ENCODE measurements at places on chromosomes 13 and 19.

DNA sequence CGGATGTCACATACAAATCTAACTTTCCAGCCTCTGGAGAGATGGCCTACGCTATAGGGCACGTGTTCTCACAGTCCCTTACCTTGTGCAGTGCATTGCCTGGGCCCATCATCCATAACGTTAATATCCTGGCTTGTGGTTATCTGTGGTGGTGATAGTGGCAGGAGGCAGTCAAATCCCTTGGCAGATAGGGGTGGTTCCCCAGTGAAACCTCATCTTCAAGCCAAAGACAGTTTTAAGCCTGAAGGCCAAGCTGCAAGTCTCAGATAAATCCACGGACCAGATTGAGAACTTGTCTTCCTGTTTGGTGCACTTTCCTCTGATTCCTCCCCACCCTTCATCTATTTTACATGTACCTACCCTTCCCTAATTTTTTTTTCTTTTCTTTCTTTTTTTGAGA is 4.3 kb upstream of the FBXO17 start:
- DNase-seq: no peak

DNA sequence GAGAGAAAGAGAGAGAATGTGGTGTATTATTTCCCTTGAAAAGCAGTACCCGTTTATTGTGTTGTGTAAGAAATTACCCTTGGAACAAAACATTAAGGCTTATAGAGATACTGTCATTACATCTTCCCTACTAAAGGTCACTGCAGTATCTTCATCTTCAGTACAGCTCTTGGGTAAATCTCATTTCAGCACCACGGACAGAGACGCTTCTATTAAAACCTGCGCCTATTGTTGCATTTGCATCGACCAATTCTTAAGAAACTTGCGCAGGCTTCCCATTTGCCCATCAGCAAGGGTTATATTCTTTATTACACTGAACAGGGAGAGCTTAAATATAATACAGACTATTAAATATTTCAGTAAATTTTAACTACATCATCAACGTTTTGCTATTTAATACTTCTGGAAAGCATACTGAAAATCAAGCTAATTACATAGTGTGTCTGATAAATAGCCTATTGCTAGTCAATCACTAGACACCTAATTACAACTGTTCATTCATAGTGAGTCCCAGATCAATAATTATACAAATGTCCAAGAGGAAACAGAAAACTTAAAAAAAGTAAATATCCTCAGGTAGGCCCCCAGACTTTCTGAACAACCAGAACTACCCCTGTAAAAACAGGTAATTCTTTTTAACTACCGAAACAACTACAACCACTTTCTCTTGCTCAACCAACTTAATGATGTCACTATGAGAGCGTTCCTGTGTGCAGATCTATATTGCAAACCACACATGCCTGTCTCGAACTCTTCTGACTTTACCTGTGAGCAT is 350.6 kb downstream of the LIG4 start:
- DNase-seq: no peak

- peak; percentile 56 for DNase-seq
Measured at GRCh38 chr13:30429721-30430694, 7.7 kb downstream of the UBE2L5 start.

DNA sequence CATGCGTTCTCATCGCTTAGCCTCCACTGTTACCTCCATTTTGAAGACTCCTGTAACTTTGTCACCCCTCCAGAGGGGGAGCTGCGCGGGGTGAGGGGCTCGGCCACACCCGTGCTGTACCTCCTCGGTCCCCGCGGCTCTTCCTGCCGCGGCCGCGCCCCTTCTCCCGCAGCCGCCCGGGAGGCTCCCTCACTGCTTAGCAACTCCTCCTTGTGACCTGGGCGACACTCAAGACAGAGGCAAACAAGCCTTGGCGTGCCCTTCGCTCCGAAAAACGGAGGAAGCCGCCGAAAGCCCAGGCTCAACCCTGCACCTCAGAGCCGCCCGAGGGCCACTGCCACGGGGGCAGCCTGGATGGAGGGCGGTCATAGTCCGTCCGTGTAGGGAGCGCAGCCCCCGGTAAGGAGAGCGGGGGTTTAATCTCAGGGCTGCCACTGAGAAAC is 494.3 kb downstream of the FOXO1 start:
- DNase-seq: no peak

DNA sequence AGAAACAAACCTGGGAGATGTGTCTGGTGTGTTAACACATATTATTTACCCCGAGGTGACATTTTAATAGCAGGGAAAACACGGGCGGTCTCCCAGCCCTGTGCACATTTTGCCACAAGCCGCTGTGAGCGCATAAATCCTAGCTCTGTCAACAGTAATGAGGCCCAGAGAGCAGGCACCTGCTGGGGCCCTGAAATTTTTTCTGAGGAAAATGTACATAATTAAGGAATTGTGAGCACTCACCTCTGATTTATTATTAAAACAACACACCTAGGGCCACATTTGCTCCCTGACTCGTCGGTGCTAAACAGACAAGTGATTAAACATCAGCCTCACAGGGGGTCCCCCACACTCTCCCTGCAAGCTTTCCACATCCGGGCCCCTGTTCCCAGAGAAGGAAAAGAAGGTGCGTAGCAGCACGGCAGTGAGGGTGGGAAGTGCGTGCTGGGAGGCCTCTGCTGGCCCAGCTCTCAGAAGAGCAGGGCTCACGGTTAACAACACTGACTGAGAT is 616.3 kb downstream of the UQCRFS1 start:
- DNase-seq: no peak

Data from CD4-positive, alpha-beta T cell treated with Interleukin-15 for 4 hours (primary cell).